Fibroblast of skin of left biceps (primary cell): ENCODE measurements at places on chromosomes 12 and 14.
A peak's percentile ranks its signal among the peaks of the same experiment; 100 is the strongest.

DNA sequence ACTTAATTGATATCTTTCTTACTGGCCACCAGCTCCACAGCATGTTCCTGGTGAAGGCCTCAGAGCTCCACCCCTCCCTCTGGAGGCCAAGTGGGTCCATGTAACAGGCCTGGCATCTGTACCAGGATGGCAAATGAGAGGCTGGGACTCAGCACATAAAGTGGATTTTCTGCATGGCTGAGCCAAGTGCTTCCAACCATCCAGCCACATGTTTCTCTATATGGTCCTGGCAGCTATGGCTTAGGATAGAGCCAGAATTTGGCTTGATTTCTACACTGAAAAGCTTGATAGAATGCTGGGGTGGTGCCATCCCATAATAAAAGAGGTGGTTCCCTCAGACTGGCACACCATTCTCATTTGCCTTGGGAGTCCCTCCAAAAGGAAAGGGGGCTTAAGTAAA is 94.1 kb downstream of the PAX9 start:
- DNase-seq, result no peak

DNA sequence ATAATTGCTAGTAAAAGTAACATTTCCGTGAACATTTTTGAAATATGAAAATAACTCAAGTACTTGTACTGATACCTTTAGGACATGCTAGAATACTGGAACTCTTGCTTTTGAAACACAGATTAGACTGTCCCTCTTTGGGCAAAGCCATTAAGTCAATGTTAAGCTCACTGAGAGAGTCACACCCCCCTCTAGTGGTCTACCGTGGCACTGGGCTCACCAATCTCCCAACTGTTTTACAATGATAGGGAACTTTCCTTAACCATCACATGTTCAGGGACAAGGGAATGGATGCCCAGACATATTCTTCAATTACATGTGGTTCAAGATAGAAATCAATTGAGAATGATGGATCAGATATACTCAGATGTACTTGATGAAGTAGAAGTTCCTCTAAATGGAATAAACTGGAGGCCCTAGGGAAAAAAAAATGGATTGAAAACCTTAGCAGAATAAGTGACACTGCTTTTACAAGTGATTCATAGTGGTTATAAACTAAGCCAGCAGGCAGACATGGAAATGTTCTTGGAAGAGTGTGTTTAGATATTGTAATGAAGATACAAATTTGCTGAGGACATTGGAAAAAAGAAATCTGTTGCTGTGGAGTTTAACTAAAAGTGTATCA is 17.8 kb downstream of the NANOG start:
- peak; percentile 28 for DNase-seq

DNA sequence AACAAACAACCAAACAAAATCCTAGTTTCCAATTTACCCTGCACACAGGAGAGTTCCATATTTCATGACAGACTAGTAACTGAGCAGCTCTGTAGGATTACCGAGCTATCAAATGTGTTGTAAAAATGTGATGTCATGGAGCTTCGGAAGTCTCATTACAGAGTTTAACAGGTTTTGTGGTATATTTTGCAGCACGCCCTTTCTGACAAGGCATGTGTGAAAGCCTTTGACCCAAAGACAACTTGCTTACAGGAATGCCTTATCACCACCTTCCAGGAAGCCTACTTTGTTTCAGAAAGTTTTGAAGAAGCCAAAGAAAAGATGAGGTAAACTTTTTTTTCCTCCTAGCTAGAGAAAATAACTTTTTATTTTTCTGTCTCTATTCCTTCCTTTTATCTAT is 92.4 kb downstream of the TPH2 start:
- no peak for DNase-seq

GRCh38 chr12:81206429-81206828 is 128.6 kb downstream of the ACSS3 start:
- DNase-seq, result no peak

DNA sequence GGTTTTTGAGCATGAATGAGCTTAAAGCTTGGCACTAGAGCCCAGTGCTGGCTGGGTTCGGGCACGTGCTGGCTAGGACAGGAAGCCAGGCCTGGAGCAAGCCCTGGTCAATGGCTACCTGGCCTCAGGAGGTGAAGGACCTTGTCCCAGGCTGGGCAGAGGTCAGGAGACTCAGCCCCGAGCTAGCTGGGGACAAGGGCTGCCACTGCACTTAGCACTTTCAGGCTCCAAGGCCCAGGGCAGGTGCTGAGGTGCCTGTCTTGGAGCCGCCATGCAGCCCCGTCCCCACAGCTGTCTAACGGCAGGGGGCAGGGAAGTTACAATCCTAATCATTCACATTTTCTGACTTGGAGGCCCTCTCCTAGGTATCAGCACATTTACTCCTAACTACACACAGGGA is 4.3 kb upstream of the AQP6 start:
- no peak for DNase-seq

DNA sequence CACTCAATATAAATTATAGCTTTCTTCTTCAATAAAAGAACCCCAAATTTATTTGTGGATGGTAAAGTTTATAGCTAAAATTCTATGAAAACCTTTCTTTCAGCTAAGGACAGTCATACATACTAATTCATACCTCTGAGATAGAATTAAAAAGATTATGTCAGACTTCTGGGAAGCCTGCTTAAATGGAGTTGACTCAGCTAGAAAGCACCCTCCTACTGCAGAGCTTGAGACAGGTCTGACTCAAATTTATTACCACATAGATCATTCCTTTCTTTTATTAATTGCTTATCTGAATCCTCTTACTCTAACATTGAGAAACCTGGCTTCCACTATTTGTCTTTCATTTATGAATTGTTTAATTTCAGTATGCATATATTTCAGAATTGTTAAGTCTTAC is 1007.0 kb upstream of the LRFN5 start:
- DNase-seq, result no peak

- peak; percentile 47 for DNase-seq
These were observed 69.5 kb downstream of the TBC1D30 start for GRCh38 chr12:64893961-64894360.

DNA sequence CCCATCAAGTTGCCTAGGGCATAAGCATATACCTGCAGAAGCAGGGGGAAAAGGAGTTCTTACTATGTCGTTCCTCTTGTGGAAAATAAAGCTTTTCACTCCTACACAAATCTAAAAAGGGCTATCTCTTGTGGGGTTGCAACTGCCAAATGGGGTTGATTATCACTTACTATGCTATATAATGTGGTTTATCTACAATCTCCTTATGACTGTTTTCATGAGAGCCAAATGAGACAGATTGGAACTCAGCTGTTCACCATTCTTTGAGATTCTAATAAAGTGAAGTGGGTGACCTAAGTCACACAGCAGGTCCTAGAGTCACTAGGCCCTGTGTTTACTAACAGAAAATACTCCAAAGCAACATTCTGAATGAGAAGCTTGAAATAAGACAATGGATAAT is 47.7 kb downstream of the CIT start:
- no peak for DNase-seq

- DNase-seq, result peak; percentile 43
These were observed 53.5 kb upstream of the BEGAIN start for GRCh38 chr14:100640471-100641273.

DNA sequence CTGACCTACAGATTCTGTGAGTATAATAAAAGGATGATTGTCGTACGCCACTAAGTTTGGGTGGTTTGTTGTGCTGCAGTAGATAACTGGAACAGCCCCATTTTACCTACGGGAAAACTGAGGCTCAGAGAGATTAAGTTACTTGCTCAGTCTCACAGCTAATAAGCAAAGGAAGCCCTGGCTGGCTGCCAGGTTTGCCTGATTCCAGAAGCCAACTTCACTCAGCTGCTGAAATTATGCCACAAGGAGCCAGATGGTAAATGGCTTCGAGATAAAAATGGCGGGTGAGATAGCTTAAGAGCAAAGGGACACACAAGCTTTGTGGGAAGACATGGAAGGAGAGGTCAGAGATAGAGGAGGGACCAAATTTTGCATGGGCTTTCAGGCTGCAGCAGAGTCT is 191.5 kb upstream of the NOS1 start:
- no peak for DNase-seq

- DNase-seq, result no peak
These were observed 5.4 kb downstream of the KCNH5 start for GRCh38 chr14:63039866-63040265.

- no peak for DNase-seq
These were observed 485 bp downstream of the PELI2 start for GRCh38 chr14:56118611-56119181.

- no peak for DNase-seq
These were observed 44.7 kb upstream of the GALNT9 start for GRCh38 chr12:132373901-132374611.

DNA sequence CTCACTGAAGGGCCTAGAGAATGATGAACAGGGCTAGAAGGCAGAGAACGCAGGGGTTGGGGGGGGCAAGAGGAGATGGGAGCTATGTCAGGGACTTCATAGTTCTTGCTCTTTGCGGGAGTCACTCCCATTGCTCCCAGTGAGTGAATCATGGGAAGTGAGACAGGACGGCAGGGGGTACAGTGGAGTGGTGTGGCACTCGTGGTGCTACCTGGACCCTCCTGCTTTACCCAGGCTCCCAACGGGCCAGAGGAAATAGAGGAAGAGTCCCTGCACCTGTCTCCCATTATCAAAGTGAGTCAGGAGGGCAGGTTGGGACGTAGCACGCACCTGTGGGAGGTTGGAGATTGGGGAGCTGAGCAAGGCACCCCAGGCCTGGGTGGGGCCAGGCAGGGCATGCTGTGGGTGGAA is 1.3 kb upstream of the KRT8 start:
- DNase-seq, result no peak

DNA sequence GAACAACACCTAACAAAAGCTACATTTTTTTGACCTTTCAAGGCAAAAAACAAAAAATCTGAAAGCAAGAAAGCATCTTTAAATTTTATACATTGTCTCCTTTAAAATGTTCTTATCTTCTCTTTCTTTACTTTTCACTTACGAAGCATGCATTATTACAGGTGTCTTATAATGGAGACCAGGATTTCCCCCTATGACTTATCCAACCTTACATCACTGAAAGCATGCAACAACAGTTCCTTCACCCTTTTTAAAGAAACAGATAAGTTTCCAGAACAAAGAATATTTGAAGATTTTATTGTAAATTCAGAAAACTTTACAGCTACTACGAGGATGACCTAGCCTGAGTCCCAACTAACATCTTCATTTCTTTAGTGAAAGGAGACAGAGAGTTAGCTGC is 277.2 kb downstream of the AKAP6 start:
- no peak for DNase-seq

- no peak for DNase-seq
These were observed 99.8 kb downstream of the DAD1 start for GRCh38 chr14:22489244-22489545.

DNA sequence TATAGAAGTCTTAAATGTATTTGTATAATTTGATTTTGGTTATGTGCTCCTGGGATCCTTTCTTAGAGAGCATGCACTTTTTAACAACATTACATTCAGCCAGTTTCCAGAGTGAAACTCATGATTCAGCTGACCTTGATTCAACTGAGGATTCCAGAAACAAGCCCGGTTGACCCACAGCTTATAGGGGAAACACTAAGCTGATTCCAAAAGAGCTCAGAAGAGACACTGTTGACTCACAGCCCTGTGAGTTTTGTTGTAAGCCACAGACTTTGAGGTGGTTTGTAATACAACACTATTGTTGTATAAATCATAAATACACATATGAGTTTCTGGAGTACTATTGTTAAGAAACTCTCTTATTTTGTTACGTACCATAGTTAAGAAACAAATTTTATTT is 133.8 kb upstream of the MGAT4C start:
- DNase-seq, result peak; percentile 4

GRCh38 chr12:92065018-92065499 is 80.6 kb downstream of the BTG1 start:
- no peak for DNase-seq

DNA sequence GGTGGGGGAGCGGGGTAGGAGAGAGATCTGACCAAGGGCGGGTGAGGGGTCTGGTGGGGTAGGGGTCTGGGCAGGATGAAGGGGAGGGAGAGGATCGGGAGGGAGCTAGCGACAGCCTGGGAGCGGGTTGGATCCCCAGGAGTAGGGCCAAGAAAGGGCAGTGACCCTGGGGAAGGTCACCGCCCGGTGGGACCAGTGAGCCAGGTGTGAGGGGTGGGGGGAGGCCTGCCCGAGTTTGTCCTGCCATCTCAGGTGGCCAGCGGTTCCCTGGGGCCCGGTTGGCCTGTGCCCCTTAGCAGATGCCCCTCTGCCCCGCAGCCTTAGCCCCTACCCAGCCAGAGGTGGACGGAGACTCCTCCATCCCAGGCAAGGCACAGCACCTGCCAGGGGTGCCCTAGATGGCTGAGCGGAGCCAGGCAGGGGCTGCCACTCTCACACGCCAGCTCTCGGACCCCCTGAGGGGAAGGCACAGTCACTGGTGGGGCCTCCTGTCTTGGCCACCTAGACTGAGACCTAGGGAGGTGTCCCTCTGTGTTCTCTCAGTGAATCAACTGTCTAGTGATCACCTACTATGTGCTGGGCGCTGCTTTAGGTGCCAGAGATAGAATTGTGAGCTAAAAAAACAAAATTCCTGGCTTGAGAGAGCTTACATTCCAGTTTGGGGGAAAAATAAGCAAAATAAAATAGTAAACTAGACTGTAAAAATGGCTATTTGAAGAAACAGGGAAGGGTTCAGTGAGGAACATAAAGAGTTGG is 629 bp upstream of the TTC7B start:
- DNase-seq, result no peak

DNA sequence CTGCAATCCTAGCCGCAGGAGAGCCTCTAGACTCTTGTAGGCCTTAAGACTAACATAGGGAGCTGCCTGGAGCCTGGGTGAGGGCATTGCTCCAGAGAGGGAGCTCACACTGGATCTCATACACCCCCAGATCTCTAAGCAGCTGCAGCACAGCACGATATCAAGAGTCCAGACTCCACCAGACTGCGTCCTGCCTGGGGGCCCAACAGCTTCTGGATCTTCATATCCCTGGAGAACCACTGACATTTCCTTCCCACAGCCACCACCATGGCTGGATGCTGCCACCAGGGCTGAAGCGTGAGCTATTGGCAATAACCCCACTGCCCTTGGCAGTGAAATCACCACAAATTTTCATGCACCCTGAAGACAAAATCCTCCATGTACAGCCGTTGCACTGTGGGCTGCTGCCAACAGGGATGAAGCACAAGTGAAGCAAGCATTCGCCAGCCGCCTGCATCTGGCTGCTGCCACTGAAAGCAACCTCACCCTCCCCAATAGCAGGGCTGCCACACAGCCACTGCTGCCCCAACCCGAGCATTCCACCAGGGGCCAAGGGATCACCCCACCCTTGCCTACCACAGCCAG is 28.2 kb downstream of the CACNA2D4 start:
- no peak for DNase-seq

GRCh38 chr12:75951399-75952278 is 79.9 kb downstream of the PHLDA1 start:
- no peak for DNase-seq

- DNase-seq, result no peak
These were observed 29.2 kb downstream of the FBLN5 start for GRCh38 chr14:91918186-91918883.

DNA sequence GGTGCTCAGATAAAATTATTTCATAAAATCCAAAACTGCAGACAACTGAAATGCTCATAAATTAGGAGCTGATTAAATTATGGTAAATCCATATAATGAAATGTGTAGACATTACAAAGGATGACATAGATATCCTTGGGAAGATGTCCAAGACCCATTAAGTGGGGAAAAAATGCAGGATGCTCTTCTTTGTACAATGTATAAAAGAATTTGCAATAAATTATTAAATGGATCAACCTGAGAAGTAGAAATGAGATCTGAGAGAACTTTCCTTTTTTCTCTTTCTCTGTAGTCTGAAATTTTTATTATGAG is 336.4 kb upstream of the E2F7 start:
- DNase-seq, result peak; percentile 37
